IPS-NIHi11 (cell line): ENCODE measurements at places on chromosomes 4 and X.

DNA sequence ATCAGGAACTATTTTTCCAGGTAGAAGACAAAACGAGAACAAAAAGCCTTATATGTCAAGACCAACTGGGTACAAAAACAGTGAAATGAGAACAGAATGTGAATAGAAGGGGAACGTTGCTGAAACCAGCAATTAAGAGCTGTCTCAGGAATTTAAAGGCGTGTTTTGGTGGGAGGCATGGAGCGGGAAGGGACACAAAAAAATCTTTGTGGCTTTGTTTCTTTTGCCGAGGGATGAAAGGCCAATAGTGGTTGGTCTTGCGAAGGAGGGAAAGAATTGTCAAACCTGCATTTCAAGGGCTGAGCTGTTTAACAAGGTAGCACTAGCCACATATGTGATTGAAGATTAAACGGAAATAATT, 103.8 kb downstream of the USP46 start:
- no peak for DNase-seq

DNA sequence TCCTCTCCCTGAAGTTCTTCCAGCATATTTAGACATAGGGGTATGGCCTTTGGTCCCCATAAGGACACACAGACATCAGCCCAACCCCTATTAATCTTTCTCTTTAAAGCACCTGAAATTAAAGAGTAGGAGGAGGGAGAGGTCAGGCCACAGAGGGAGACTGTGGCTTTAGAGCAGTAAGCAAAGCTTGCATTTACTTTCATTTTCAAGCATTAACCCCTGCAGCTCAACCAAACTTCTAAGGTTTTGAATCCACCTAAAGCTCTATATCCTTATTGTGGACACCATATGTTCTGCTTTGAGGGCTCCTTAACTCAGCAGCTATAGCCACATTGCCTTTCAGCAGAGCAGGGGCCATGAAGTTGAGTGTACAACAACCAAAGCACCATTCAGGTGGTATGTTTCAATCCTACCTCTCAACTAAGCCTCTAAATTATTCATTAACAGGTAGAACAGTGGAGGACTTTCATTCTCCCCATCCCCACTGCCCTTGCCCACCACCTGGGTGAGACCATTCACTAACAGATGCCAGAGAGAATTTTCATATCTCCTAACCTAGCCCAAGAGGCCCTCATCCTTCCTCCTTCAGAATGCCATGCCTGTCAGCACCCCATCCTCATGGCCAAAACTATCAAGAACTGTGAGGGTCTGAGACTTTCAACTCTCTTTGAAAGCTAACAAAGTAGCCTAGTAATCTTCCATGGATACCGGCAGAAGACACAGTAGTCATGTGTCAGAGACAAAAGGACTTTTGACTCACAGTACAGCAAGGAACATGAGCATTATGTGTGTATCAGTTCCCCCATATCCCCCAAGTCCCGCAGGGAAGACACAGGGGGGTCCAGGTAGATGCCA, 20.8 kb downstream of the LIN54 start:
- no peak for DNase-seq

DNA sequence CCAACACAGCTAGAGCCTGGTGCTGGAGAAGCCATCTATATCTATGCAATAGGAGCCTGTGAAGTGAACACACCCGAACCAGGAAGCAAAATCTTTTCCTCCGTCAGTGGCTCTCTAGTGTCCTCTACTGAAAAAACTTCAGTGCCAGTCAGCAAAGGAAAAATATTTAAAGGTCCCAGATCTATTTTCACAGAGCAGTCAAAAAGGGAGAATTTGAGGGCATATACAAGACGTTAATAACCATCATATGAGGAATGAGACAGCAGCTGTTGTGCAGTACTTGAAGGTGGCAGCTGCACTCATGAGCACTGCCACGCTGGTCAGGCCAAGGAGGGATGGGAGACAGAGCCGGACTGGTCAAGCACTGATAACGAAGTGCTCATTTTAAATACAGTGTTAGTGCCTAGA, 14.4 kb downstream of the MCUB start:
- DNase-seq = peak; percentile 24

GRCh38 chrX:102765809-102766208, 45.3 kb downstream of the GPRASP3 start:
- no peak for DNase-seq

- no peak for DNase-seq
Observed at GRCh38 chrX:9329056-9329455, 135.8 kb upstream of the TBL1X start.

DNA sequence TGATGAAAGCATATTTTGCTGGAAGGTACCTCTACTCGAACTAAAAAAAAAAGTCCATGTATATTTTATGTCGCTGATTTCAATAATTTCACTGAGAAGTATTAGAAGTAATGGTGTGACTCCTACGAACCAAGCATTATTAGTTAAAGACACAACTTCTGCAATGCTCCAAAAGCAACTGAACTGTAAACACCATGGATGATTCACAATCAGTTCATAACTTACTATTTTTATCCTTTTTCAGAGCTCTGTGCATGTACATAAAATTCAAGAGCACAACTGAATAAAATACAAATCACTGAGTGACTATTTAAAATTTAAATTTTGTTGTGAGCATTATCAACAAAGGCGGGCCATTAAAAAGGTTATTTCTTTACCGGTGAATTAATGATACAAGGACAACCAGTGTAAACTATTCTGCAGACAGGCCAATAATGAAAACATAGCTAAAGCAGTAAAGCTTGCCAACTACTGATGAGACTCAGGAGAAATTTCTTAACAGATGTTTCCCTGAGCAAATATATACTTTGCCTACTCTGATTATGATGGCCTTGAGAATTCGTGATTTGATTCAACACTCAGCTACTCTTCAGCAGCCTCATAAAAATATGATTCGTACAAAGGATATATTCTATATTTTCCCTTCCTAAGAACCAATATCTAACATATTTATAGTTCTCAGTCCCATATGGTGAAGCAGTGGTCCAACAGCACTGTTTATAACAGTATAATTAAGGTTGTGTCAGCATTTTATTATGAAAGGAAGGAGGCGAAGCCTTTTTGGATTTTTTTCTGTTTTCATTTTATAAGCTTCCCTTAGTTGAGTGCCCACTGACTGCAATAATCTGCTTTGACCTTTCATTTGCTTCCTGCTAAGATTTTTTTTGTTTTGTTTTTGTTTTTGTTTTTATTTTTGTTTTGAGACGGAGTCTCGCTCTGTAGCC, 62.8 kb upstream of the NEIL3 start:
- DNase-seq = no peak

DNA sequence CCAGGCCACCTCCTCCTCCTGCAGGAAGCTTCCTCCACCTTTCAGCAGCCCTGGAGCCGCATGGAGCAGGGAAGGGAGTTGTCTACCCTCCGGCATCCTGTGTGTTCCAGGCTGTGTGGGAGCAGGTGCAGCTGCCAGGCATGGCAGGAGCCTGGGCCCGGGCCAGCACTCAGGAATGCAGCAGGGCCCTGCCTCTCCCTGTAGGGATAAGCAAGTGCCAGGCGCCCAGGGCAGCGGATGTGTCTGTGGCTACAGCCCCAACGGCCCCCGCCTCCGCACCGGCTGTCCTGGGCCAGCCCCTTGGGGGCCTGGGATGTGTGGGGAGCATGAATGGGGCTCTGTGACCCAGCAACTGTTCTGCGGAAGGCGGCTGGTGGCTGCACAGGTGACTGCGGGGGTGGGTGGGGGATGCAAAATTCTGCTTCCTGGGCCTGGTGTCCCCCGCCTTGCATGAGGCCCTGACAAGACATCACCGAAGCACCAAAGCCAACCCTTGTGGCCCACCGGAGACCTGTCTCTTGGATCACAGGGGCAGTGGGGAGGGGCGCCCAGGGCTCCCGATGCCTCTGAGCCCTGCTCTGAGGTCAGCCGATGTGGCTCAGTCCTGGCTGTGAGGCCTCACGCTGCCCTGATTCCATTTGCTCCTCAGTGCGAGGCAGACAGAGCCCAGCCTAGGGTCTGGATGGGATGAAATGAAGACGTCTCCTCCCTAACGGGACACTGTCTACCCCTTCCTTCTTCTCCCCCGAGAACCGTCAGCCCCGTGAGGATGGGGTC, 1.4 kb upstream of the DOK7 start:
- no peak for DNase-seq

GRCh38 chr4:68490826-68491457, 43.7 kb downstream of the TMPRSS11E start:
- DNase-seq = no peak

GRCh38 chrX:1167466-1167865, 45.0 kb downstream of the CRLF2 start:
- no peak for DNase-seq

DNA sequence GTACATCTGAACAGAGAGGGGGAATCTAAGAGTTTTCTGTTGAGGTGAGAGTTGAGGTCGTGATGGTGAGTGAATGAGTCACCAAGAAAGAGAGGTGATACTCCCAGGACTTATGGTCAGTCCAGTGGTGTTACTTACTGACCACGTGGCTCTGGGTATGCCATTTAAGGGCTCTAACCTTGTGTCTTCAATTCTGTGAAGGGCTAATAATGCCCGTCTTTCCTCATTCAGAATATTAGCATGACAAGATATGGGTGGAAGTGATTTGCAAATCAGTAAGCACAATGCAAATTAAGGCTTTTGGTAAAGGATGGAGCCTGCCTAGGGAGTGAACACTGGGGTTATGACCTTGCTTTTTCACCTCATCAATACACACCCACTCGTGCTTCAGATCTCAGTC, 75.2 kb downstream of the COQ2 start:
- no peak for DNase-seq

DNA sequence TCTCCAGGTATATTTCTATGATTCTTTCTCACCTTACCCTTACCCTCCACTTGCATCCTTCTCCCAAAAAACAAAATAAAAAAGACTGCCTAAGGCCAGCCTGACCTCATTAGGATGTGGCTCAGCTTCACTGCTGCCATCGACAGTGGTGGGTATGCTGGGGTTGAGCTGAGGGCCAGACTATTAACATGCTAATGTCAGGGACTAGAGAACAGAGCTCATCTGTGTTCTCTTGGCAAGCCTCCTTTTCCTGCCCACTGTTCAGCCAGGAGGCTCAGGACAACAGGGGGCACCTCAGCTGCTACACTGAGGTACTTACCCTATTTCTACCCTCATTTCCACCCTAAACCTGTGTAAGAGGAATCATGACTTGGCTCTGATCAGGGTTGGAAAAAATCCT, 59.3 kb downstream of the MSN start:
- DNase-seq = peak; percentile 26

GRCh38 chrX:18351784-18352183, 2.7 kb downstream of the SCML2 start:
- DNase-seq = no peak

- DNase-seq = peak; percentile 40
Observed at GRCh38 chrX:119729408-119730201, 28.8 kb upstream of the SOWAHD start.

- DNase-seq = no peak
Observed at GRCh38 chr4:145589916-145590702, 29.1 kb upstream of the MMAA start.

DNA sequence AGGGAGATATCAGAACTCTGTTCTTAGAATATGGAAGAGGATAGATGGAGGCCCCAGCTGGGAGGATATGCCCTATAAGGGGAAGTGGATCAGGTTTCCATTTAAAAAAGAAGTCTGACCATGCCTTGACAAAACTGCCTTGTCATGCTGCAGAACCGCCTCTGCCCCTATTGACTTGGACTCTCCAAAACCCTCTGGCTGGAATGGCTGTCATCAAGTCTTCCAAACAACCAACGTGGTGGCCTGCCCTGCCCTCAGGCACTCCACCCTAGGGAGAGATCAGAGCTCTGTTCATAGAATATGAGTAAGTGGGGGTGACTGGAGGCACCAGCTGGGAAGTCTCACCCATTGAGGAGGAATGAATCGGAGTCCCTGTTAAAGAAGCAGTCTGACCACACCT, 114.9 kb downstream of the VSIG4 start:
- no peak for DNase-seq

- no peak for DNase-seq
Observed at GRCh38 chrX:110163488-110163887, 154.4 kb downstream of the AMMECR1 start.

- DNase-seq = no peak
Observed at GRCh38 chr4:83378419-83378818, 43.8 kb upstream of the HPSE start.

DNA sequence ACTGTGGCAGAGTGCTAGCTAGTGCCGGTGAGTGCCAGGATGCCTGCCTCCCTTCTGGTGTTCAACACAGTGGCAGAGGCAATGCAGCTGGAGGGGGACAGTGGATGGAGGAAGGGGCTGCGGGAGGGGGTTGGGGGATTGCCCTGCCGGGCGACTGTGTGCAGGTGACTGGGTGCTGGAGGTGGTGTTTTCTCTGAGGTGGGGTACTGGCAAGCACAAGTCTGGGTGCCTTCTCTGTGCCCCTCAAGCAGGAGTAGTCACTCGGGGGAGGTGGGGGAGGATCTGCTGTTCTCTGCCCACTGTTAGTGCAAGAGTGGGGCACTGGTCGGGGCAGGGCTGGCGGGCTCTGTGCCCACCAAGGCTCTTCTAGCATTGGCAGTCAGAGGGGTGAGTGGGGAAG, 10.3 kb upstream of the P2RY10 start:
- DNase-seq = no peak

- no peak for DNase-seq
Observed at GRCh38 chrX:19129694-19130093, 7.4 kb upstream of the ADGRG2 start.

DNA sequence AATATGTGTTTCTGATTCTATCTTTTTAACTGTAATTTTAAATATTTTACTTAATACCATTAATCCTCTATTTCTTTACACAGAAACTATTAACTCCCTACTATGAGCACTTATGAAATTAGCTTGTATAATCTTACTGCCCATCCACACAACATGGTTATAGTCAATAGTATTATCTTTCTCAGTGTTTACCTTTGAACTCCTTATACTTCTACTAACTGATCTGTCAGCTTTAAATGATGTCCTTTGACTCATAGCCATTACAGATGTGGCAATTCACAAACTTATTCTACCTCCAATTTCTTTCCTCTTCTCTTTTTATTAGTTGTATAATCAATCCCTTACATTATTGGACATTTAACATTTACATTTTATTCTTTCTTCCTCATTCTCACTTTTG, 5.5 kb downstream of the SEC31A start:
- DNase-seq = no peak

DNA sequence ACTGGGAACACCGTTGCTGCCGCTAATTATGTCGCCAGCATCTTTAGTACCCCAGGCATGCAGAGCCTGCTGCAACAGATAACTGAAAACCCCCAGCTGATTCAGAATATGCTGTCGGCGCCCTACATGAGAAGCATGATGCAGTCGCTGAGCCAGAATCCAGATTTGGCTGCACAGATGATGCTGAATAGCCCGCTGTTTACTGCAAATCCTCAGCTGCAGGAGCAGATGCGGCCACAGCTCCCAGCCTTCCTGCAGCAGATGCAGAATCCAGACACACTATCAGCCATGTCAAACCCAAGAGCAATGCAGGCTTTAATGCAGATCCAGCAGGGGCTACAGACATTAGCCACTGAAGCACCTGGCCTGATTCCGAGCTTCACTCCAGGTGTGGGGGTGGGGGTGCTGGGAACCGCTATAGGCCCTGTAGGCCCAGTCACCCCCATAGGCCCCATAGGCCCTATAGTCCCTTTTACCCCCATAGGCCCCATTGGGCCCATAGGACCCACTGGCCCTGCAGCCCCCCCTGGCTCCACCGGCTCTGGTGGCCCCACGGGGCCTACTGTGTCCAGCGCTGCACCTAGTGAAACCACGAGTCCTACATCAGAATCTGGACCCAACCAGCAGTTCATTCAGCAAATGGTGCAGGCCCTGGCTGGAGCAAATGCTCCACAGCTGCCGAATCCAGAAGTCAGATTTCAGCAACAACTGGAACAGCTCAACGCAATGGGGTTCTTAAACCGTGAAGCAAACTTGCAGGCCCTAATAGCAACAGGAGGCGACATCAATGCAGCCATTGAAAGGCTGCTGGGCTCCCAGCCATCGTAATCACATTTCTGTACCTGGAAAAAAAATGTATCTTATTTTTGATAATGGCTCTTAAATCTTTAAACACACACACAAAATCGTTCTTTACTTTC, 1.8 kb downstream of the UBQLN2 start:
- DNase-seq = no peak
